CD4-positive, alpha-beta T cell treated with Interleukin-4 for 1 hour (primary cell): ENCODE measurements at places on chromosomes 7 and 10.

GRCh38 chr10:87095236-87095945 lies 385 bp downstream of the SHLD2 start:
- peak; percentile 81 for DNase-seq

DNA sequence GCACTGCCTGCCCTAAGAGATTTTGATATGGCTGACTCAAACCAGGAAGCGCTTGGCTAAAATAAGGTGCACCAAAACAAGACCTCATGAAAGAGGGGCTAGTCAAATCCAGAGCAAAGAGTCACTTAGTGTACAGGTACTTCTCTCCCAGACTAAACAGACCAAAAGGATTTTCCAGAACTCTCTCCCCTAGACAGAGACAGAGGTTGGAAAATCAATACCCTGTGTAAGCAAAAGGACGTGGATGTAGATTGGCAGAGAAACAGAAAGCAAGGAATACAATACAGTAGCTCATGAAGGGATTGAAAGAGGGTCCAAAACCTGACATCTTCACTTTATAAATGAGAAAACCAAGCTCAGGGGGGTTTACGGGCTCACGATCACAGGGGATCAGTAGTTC lies 83.0 kb upstream of the LRRTM3 start:
- no peak for DNase-seq

DNA sequence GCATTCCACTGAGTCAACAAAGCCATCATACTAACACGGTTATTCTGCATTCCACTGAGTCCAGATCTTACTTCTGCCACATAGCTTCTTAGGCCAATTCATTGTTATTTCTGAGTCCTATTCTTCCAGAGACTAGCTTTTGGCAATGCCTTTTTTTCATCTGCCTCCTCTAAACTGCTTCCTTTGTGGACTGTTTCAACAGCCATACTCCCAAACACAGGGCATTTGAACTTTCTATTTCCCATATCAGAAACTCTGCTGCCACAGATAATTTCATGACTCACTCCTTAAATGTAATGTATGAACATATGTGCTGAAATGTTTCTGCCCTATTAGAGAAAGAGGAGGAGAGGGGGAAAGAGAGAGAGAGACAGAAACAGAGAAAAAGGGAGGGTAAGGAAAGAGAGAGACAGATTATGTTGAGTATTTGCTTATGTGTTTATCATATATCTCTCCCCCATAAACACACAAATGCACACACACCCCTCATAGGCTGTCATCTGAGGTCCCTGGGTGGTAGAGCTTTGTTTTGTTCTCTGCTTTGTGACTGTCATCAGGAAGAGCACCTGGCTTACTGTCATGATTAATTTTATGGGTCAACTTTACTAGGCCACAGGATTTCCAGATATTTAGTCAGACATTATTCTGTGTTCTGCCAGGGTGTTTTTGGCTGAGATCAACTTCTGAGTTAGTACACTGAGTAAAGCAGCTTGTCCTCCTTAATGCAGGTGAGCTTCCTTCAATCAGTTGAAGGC lies 308.0 kb upstream of the KCND2 start:
- no peak for DNase-seq

GRCh38 chr7:95517870-95518269 lies 32.1 kb downstream of the ASB4 start:
- DNase-seq, result no peak

GRCh38 chr7:48380921-48381320 lies 209.7 kb downstream of the ABCA13 start:
- DNase-seq, result no peak

GRCh38 chr7:41438705-41439514 lies 264.0 kb downstream of the INHBA start:
- DNase-seq, result no peak

DNA sequence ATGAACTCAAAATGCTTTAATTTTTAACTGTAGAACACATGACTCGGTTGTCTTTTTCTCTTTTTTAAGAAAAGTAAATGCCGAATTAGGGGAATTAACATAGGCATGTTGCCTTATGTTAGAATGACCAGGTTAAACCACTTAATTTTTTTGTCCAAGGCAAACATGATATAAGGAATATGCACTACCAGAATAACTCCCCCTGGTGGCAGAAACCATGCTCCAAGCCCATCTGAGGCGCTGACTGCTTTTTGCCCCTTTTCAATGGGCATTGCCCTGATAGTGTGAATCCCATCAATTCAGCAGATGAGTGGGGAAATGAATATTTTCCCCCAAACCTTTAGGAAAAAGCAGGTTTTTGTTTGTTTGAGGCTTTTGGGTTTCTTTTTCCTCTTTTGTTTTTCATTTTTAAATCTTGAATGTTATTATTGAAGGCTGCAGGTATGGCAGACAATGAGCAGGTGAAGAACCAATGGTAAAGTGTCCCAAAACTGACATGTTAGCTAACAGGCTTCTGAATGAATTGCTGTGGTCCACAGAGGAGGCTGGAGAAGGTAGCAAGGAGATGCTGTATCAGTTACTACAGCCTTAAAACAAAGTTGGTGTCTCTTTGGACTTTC lies 284.3 kb downstream of the SORCS3 start:
- DNase-seq, result peak; percentile 33

DNA sequence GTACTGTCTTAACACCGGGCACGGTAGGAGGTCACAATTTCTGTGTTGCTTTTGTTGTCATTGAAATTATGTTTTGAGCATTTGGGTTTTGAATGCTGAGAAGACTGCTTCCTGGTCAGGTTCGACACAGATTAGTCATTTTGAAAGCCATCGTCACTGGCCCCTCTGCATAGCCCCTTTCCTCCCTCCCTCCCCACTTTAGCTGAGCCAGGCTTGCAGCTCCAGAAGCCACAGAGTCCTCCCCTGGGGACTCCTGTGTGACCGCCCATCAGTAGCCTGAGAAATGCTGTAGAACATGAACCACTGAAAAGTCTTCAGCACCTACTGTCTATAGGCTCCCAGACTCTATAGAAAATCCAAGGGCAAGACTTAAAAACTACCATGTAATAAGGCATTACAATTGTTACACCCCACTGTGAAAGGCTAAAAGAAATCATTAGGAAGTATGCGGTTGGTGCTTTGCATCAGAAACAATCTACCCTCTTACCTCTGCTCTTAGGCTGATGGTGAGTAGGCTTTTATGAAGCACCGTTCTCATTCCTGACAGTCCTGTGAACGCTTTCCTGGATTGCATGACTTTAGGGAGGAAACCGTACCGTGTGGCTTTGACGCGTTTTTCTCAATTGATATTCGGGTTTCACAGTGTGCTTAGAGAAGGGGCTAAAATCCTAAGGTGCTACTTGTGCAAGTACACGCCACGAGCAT lies 24.8 kb downstream of the JCAD start:
- DNase-seq, result no peak

DNA sequence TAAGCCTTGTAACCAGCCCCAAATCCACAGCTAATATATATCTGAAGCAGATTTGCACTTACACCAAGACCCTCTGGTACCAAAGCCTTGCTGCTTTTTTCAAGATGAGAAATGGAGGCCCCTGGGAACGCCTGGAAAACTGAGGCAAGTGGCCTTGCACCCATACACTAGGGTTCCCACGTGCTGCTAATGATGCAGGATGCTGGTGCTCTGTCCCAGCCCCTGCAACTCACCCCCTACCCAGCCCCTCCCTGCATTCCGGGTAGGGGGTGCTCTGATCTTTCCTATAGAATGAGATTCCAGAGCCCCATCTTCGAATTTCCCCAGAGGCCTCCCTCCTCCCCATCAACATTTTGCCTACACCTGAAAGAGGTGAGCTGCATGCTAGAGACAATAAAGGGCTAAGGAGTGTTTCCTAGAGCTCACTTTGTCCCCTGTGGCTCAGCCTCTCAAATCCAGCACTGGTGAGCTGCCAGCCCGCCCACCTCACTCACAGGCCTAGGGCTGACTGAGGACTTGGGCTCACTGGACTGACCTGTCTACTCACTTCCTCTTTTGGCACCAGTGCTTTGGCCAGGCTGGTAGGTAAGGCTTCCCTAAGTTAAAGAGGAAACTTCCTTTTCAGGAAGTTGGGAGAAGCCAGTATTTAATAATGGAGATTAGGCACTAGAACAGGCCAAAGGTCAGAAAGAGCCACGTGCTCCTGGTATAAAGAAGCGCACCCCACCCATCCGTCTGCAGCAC lies 9.8 kb downstream of the RBP4 start:
- no peak for DNase-seq

DNA sequence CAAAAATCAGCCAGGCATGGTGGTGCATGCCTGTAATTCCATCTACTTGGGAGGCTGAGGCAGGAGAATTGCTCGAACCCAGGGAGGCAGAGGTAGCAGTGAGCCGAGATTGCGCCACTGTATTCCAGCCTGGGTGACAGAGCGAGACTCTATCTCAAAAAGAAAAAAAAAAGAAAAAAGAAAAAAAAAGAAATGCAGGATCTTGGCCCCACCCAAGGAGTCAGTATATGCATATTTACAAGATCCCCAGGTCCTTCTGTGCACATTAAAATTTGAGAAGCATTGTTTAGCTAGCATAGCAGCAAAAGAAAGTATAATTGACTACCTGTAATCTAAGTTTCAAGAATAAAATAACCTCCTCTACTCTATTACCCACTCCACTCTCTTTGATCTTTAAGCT lies 15.8 kb downstream of the PIK3AP1 start:
- DNase-seq, result no peak

GRCh38 chr7:45443263-45443662 lies 130.9 kb upstream of the ADCY1 start:
- DNase-seq, result no peak

- no peak for DNase-seq
Measured at GRCh38 chr7:100693312-100694097, 545 bp downstream of the GIGYF1 start.

GRCh38 chr7:46663025-46663424 lies 742.0 kb upstream of the IGFBP3 start:
- DNase-seq, result no peak

DNA sequence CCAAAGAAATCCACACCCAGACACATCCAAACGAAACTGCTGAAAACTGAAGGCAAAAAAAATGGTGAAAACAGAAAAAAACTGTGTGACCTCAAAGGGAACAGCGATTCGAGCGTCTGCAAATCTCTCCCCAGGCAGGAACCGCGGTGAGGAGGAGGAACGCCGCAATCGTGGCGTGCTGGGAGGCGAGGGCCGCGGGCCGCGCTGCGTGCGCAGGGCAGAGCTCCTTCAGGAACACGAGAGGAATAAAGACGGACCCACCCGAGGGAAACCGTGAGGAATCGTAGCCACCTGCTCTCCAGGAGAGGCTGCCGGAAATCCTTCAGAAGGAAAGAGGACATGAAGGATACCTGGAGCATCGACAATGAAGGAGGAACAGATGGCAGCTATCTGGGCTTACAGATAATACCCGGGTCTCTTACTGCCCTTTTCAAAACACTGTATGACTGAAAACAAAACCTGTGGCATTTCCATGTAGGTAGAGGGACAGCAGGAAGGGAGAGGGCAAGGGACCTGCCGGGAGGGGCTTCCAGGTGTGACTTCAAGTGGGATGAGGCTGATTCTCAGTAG lies 266.0 kb downstream of the MAD1L1 start:
- DNase-seq, result no peak

DNA sequence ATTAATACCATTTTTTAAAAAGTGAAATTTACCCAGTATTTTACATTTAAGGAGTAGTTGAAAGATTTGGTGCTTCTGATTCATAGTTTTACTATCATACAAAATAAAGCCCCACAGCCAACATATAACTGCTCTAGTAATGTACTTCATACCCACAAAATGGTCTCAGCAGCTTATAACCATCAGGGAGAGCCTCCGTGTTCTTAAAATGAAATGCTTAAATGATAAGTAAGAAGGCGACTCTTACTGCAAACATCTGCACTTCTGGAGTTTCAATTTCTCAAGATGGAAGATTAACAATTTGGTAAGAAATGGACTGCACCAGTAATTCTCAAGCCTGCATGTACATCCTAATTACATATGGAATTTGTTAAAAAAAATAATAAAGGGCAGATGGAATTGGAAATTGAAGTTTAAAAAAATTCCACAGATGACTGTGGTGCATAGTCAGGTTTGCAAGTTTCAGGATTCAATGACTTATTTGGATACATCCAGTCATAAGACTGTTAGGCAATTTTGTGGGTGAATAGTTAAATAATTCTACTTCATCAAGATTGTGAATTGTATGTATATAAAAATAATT lies 461.0 kb downstream of the KIF20B start:
- DNase-seq, result no peak
